ENCODE measurements at places on chromosomes 1 and 21.

DNA sequence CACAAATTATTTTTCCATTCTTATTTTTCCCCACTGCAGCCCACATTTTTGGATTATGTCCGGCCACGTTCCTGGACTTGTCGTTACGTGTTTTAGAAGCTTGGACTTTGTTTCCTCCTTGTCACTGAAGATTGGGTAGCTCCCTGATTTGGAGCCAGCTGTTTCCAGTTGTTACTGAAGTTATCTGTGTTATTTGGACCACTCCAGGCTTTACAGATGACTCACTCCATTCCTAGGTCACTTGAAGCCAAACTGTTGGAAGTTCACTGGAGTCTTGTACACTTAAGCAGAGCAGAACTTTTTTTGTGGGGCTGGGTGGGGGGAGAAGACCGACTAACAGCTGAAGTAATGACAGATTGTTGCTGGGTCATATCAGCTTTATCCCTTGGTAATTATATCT lies 12.2 kb upstream of the AXDND1 start:
- DNase-seq: no peak

GRCh38 chr1:210233216-210233494 lies 559 bp downstream of the SERTAD4 start:
- no peak for DNase-seq

DNA sequence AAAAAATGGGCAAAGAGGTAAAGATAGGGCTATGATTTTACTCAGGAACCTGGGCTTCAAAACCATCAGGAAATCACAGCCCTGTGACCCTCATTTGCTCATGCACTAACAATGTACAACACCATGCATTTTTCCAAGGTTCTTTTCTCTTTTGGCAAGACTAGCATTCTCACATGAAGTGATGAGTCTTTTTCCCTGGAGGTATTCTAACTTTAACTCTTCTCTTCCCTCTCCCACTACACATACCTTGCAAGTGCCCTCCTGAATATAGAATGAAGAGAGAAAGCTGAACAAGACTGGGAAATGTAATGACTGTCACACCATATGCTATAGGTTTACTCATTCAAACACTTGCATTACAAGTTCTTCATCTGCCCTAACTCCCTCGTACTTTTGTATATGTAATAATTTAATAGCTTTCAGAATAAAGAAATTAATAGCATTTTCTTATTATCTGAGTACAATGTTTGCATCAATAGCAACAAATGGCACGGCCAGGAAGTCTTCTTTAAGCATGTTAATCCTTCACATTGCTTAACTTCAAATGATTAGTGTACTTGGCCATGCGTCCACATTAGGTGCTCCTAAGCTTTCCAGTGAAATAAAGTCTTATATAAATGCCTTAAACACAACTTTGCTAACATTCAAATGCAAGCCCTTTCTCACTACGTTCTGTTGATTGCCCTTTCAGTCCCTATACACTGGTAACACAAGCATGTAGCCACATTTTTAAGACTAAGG lies 1.8 kb downstream of the NIBAN1 start:
- no peak for DNase-seq

GRCh38 chr1:185719021-185719420 lies 15.2 kb upstream of the HMCN1 start:
- no peak for DNase-seq

DNA sequence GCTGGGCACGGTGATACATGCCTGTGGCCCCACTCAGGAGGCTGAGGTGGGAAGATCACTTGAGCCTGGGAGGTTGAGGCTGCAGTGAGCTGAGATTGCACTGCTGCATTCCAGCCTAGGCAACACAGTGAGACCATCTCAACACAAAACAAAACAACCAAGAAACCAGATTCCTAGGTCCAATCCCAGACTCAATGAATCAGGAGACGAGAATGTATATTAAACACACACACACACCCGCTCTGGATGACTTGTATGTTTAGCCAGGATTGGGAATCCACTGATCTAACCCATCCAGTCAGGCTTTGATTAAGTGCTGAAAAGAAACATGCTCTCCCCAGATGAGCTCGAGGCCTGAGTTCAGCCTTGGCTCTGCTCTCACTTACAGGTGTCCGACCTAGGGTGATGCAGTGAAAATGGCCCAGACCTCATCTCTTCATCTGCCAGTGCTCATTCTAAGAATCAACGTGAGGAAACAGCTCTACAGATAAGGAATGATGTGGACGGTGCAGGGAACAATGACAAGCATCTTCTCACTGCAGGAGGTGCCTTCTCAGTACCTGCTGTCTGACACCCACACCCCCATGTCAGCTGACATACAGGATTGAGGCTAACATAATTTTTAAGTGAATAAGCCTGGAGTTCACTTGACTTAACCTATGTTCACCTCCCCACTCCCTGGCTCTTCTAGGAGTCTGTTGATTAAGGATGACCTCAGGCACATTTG lies 15.3 kb upstream of the SRSF4 start:
- no peak for DNase-seq

GRCh38 chr1:243316366-243316989 lies 60.6 kb downstream of the SDCCAG8 start:
- no peak for DNase-seq

DNA sequence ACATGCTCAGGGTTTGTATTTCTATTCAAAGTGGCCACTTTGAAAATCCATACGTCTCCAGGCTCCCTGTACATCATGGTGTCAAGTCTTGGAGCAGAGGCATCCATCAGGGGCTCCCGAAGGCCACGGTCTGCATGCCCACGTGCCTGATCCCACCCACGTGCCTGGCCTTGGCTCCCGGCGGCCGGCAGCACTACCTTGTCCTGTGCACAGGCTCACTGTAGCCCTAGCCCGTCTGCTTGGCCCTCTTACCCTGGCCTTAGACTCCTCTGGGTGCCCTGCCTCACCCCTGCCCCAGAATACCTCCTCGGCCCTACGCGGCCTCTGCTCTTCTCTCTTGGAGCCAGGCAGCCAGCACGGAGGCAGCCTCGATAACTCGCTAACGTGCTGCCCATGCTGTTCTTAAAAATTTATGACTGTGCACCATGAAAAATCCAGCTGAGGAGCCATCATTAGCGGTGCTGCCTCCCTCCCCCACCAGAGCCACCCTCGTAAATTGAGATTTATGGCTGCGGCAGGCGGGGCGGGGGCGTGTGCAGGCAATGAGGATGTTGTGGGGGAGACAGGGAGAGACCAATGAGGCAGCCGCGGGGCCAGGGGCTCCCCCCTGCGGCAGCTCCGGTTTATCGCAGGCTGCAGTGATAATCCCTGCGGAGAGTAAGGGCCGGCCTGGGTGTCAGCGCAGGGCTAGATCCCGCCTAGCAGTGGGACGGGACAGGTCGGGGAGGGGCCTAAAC lies 24.6 kb downstream of the DMAP1 start:
- peak; percentile 81 for DNase-seq

GRCh38 chr1:88916883-88917282 lies 25.5 kb upstream of the GTF2B start:
- no peak for DNase-seq

DNA sequence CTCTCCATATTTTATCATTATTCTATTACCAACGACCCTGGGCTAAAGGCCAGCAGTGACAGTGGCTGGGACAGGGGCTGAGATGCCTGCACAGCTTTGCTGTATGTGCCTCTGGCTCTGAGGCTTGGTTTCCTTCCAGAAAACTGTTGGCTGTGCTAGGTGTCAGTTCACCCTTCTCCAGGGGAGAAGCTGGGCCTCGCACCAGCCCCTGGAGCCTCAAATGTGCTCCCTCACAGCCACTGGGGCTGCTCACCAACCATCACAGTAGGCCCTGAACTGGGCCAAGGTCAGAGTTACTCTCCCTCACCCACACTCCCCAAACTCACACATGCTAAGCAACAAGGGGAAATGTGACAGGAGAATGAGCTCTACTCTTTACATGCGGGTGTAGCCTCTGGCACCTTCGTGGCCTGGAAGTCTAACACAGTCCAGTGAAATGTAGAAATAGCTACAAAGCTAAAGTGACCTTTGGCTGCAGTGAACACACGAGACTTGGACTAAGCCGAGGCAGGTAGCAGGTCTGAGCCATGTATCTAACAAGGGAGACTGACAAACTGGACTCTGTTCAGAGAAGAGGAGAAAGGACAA lies 4.7 kb upstream of the CD160 start:
- DNase-seq: no peak

DNA sequence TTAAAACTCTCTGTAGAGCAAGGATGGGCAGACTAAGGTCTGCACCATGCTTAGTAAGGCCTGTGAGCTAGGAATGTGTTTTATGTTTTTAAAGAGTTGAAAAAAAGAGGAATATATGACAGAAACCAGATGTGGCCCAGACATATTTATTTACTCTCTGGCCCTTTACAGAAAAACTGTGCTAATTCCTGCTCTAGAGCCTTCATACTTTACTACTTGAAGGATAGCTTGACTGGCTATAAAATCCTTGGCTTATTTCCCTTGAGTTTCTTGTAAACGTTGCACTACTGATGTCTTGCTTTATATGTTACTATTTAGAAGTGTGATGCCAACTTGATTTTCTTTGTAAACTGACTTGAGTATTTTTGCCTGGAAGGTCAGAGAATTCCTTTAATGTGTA lies 33.5 kb downstream of the CTBS start:
- no peak for DNase-seq

DNA sequence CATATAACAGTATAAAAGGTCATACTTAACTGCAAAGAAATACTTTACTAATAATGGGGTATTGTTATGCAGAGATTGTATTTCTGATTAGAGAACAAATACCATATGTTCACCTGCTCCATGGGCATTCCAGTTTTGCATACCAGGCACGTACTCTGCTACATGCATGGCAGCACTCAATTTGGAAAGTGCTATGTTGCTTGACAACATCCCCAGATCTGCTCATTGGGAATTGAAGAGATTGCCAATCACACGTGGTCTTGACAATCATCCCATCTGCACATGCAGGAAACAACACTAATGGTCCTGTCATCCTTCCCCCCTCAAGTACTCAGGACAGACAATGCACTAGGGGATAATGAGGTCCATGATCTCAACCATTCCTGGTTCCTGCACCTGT lies 63.4 kb upstream of the PDE4B start:
- no peak for DNase-seq

- DNase-seq: no peak
These were observed 137.4 kb downstream of the ADGRL4 start for GRCh38 chr1:78869136-78869535.

DNA sequence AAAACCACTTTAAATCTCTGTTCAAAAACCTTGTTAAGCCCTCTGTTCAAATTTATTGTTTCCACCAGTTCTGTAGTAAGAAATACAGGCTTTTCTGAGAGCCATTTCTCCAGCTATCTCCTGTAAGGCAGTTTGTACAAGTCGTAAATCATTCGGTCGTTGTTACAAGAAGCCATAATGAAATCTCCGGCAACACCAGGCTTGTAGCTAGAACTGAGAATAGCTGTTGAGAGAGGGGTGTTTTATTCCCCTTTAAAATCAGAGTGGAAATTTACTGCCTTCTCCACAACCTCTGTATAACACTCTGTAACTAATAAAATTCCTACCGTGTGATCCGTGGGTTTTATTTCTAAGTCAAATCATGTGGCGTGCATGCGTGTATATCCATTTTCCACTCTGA lies 335.8 kb upstream of the KAZN start:
- no peak for DNase-seq
